ENCODE measurements at places on chromosomes 6 and 20. TPM values are rescaled to one million over a fixed set of nuclear protein-coding genes. Genes with fewer than 3 reads are reported as not detected.

The FRK gene
- total RNA-seq, result 2.5 TPM

The TFAP2D gene
- total RNA-seq, result not detected

The RBM12 gene
- 62.7 TPM for total RNA-seq

The RCAN2 gene
- not detected for total RNA-seq

The AGPAT1 gene
- 61.4 TPM for total RNA-seq

The C6orf58 gene
- 0.10 TPM for total RNA-seq

The ZBTB46 gene
- total RNA-seq, result 0.21 TPM

The SUMO4 gene
- total RNA-seq, result 0.44 TPM

The HLA-DMA gene
- total RNA-seq, result 1.3 TPM

The CYP39A1 gene
- total RNA-seq, result 1.3 TPM

The MAP3K7 gene
- total RNA-seq, result 35.8 TPM

The LPA gene
- total RNA-seq, result not detected

The ESR1 gene
- total RNA-seq, result 1.3 TPM

The LHFPL5 gene
- not detected for total RNA-seq

The PGC gene
- not detected for total RNA-seq

The FAM217A gene
- total RNA-seq, result not detected

The TPD52L1 gene
- 48.9 TPM for total RNA-seq

The LINC00237 gene
- not detected for total RNA-seq

The CLPSL2 gene
- not detected for total RNA-seq

The KCNK15 gene
- total RNA-seq, result not detected

The ZNF831 gene
- not detected for total RNA-seq

The NKX2-4 gene
- total RNA-seq, result not detected

The HLA-DOB gene
- total RNA-seq, result 3.4 TPM

The CDH22 gene
- not detected for total RNA-seq

The CNKSR3 gene
- 2.4 TPM for total RNA-seq

The GPLD1 gene
- 0.03 TPM for total RNA-seq

The ADTRP gene
- total RNA-seq, result 3.1 TPM

The COX4I2 gene
- total RNA-seq, result not detected

The PRSS35 gene
- not detected for total RNA-seq

The SNTA1 gene
- 5.8 TPM for total RNA-seq

The POM121L2 gene
- total RNA-seq, result not detected

The MAN1A1 gene
- 39.8 TPM for total RNA-seq

The TMC2 gene
- not detected for total RNA-seq

The FAM83B gene
- 42.6 TPM for total RNA-seq

The PRR18 gene
- not detected for total RNA-seq

The PRDM13 gene
- not detected for total RNA-seq

The IPCEF1 gene
- total RNA-seq, result not detected

The TINAG gene
- total RNA-seq, result not detected

The TMEM181 gene
- total RNA-seq, result 29.5 TPM

The RAB44 gene
- total RNA-seq, result not detected

The FERMT1 gene
- 276 TPM for total RNA-seq

The B3GAT2 gene
- not detected for total RNA-seq

The RIMS4 gene
- not detected for total RNA-seq

The EEF1A1 gene
- 9,274 TPM for total RNA-seq

The ECT2L gene
- total RNA-seq, result not detected

The PRKN gene
- total RNA-seq, result 0.25 TPM

The DLK2 gene
- 28.4 TPM for total RNA-seq

The R3HDML gene
- total RNA-seq, result not detected

The C6orf47 gene
- 19.7 TPM for total RNA-seq

The COL11A2 gene
- total RNA-seq, result 0.07 TPM

The TCF15 gene
- total RNA-seq, result not detected

The GRM1 gene
- not detected for total RNA-seq

The NKAPL gene
- 1.7 TPM for total RNA-seq

The GPRC6A gene
- total RNA-seq, result not detected

The CITED2 gene
- total RNA-seq, result 9.8 TPM

The CTSA gene
- 37.3 TPM for total RNA-seq

The RPS6KA2 gene
- total RNA-seq, result 8.3 TPM

The FAM209A gene
- total RNA-seq, result not detected

The PREX1 gene
- total RNA-seq, result 1.3 TPM
